ENCODE measurements at places on chromosomes 3 and 15.

DNA sequence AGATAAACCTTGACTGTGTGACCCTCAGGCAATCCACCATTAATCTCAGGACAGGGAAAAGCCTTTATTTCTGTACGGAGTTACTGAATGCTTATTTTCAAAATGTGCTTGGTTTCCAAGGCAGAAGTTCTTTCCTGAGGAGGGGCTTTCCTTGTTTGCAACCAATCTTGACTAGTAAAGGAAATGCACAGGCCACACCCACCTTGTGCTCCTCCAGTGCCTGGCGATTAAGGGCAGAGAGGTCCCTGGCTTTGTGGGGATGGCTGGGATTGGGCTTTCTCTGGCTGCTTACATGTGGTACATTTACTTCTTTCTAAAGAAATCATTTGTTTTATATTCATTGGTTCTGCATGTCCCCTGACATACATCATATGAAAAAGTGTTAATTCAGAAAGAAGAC lies 47.8 kb downstream of the ZNF621 start:
- DNase-seq, result no peak

DNA sequence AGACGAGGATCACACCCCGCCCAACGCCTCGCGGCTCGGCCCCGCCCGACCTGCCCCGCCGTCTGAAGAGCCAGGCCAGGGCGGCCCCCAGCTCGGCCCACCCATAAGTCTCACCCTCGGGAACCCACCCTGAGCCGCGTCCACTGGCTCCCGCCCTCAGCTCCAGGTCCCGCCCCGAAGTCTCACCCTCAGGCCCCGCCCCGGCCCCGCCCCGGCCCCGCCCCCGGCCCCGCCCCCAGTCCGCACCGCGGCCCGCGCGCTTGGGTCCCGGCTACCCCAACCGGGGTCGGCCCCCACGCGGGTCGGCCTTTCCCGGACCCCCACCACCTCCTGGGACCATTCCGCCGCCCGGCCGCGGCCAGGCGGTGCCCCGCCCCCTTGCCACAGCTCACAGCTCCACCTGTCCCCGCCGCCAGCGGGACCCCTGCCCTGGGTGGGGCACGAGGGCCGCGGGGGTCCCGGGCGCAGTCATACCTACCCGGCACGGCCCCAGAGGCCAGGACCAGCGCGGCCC lies 489 bp downstream of the CSPG5 start:
- no peak for DNase-seq

GRCh38 chr3:167776066-167776685 lies 40.7 kb downstream of the SERPINI1 start:
- no peak for DNase-seq

- DNase-seq, result no peak
These were observed 17.0 kb upstream of the SENP7 start for GRCh38 chr3:101529816-101530685.

GRCh38 chr3:39021029-39021428 lies 30.7 kb downstream of the SCN11A start:
- no peak for DNase-seq
